ENCODE measurements at places on chromosomes 4 and X.

DNA sequence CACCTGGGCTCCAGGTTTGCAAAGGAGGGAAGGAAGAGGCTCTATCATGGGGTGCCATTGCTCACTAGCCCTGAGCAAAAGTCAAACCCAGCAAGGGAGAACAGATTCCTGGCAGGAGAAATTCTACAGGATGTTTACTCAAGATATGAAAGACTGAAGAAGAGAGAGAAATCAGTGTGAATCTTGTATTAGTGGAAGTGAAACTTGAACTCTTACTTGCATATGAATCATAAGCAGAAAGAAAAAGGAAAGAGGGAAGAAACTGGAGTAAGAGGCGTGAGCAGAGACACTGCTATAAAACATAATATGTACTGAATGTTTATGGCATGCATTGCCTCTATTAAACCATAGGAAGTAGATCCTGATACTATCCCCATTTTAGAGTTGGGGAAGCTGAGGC lies 60.9 kb downstream of the C4orf46 start:
- DNase-seq: no peak

DNA sequence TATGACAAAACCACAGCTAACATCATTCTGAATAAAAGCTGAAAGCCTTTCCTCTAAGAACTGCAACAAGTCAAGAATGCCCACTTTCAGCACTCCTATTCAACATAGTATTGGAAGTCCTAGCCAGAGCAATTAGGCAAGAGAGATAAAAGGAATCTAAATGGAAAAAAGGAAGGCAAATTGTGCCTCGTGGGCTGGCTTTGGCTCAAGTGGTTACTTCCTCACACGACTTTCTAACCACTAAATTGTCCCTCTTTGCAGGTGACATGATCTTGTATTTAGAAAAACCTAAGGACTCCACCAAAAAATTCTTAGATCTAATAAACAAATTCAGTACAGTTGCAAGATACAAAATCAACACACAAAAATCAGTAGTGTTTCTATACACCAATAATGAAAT lies 57.2 kb downstream of the SCML2 start:
- no peak for DNase-seq

DNA sequence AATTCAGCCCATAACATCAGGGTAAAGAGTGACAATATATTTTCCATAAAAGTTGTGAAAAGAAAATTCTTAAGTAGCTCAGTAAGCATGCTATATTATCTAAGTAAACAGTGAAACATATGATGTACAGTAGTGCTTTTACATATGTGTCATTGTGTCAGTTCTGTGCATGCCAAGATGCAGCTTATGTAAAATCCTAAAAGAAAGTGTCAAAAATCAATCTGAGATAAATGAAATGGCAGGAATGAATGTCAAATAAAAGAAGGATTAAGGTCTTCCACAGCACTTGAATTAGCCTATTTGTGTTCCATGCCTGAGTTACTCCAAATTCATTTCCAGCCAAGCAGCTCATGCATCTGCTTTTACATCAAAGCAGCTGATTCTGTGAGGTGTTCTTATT lies 452.7 kb upstream of the HS3ST1 start:
- no peak for DNase-seq

DNA sequence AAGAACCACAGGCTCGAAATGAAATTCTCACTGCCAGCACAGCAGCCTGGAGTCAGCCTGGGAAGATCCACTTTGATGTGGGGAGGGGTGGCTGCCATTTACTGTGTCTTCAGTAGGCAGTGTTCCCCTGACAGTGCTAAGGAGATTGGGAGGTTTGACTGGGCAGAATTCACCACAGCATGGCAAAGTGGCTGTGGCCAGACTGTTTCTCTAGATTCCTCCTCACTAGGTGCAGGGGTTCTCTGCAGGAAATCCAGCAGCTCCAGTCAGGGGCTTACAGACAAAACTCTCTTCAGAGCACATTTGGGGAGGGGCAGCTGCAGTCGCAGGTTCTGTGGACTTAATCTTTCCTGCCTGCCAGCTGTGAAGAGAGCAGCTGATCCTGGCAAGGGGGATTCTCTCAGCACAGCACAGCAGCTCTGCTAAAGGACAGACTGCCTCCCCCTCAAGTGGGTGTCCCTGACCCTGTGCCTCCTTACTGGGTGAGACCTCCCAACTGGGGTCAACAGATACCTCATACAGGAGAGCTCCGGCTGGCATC lies 1174.0 kb downstream of the RAPGEF2 start:
- DNase-seq: no peak

Data from CD4-positive, alpha-beta T cell treated with Interleukin-4 for 4 hours (primary cell).